ENCODE measurements at places on chromosomes 2 and 18.

GRCh38 chr18:12840382-12840781 is 43.7 kb downstream of the PTPN2 start:
- DNase-seq: no peak

DNA sequence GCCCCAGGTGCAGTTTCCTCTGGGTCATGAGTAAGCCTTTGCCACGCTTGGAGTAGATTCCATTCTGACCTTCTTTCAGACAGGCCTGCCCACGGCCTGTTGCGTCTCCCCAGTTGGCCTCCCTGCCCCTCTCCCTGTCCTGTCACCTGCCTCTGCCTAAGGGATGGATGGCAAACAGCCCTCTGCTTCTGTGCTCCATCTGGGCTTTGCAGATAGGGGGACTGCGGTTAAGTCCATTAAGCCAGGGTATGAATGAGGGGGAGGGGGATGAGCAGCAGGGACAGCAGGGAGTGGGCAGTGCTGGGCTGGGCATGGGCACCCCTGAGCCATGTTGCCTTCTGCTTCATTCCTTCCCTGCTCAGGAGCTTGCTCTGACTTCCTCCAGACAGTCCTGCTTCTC is 37.6 kb upstream of the B3GNT7 start:
- DNase-seq: no peak

DNA sequence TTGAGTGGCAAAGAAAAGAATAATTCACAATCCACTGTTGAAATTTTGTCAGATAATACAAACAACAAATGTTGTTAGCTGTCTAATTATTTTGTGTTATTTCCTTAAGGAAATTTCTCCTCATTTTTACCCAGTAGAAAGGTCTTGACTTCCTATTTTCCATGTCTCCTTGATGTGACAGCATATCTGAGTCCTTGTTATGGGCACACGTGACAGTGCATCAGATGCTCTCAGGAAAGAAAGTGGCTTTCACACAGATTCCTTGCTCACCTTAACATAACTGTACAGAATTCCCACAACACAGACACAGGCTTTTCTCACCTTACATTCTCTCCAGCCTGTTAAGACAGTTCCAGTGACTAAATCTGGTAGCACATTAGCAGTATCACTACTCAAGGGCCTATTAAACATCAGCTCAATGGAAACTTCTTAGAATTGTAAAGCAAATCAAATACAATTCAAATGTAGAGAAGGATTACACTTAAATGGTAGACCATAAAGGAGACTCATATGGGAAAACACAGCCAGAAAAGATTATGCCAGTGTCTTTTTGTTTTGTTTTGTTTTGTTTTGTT is 30.2 kb upstream of the GPR55 start:
- DNase-seq: no peak

DNA sequence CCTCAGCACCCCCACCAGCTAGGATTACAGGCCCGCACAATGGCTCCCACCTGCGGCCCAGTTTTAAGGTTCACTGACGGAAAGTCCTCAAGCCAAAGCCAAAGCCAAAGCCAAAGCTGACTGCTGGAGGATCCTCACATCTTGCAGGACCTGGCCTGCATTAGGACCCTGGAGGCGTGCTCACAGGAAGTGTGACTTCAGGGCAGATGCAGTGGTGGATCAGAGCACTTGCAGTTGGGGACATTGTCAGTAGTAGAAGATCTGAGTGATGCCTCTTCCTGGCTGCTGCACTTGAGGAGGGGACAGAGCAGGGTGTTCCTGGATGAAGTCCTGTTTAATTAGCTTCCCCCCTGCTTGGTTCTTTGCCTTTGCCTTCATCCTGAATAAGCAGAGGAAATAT is 69.0 kb upstream of the ALPP start:
- no peak for DNase-seq

DNA sequence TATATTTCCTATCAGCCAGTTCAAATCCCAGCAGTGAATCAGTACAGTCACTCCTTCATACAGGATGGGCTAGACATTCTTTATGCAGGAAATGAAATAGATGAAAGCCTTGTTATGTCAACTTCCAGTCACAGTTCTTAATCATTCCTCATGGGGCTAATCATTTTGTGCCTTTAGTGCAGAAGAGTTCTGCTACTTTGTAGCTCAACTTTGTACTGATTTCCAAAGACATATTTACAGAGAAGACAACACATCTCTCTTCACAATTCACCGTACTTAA is 593.9 kb upstream of the NETO1 start:
- no peak for DNase-seq
